Stimulated activated CD4-positive, alpha-beta T cell treated with anti-CD3 and anti-CD28 coated beads, Interleukin-1b, Interleukin-23, amount 100 ng/mL, for 24 hours (primary cell): ENCODE measurements at places on chromosomes 7 and 10.

DNA sequence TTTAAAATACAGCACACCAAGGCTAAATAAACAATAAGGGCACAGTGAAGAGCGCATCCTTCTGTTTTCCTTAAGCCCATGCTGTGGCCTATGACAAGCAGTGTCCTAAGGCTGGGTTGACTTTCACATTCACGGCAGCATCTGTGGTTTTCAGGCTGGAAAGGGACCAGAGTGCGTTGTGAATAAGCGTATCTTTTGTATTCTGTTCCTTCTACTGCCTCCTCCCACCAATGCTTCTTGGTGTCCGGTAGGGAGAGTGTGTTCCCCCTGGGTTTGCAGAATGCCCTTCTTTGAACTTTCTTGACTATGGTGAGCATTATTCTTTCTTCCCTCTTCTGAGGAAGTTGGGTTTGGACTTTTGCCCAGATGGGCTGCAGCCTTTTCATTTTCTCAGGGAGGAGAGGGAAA lies 73.6 kb downstream of the ABCA13 start:
- DNase-seq = no peak

GRCh38 chr7:151735186-151735850 lies 141.6 kb downstream of the PRKAG2 start:
- no peak for DNase-seq

DNA sequence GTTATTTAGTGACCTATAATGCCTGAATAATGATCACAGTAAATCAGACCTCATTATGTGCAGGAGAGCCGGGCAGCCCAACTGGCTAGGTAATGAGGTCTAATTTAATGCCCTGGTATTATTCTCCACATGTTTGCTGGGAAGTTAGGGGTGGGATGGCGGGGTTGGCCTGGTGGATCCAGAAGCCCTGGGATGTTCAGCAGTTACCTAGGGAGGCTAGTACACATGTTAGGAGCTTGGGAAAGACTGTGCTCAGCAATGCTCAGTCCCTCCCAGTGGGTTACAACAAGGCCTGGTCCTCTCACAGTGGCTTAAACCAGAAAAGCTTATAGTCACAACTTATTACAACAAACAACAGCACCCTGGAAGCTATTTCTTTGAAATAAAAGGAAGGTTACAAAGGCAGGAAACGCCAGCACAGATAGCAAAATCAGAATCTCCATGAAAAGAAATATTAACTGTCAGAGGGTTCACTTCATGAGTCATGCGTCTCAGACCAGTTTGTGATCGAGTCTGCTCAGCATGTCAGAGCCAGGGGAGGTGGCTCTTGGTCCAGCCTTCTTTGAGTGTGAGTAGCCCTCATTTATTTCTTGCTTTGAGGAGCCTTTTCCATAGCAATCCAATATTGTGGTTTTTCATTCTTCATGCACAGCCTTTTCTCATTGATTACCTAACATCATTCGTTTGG lies 418.6 kb upstream of the NPVF start:
- no peak for DNase-seq

DNA sequence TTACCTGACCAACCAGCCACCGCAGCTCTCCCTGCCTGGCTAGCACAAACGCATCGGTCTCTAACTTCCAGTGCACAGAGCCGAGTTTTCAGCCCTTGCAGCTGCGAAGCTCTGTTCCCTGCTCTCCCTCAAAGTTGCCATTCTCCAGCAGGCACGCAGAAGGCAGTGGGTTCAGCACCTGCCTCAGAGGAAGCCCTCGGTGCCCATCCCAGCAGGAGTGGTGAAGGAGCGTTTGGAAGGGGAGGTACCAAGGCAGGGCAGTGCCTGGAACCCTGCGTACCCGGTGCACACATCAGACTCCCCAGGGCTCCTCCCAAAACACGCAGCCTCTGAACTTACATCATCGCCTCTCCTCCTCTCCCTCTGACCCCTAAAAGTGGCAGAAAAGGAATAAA lies 1.7 kb upstream of the STK32C start:
- DNase-seq = no peak

DNA sequence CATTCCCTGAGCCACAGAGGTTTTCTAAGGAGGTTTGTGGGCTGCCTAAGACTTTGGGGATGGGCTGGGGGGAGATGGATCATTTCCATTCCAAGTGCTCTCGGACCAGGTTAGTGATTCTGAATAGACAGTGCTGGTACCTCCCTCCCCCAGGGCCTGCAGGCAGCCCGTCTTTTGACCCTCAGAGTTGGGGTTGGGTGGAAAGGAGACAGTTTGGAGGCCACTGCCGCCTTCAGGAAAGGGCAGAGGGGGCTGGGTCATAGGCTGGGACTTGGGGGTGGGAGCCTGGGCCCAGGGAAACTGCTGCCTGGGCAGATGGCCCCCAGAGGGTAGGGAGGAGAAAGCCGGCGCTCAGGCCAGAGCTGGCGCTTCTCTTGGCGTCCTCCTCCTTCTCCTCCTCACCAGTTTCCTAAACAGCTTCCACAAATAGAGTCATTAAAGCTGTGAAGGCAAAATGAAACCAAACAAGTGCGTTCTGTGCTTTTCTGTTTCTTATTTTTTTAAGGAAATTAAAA lies 4.4 kb downstream of the UNC5B start:
- no peak for DNase-seq

DNA sequence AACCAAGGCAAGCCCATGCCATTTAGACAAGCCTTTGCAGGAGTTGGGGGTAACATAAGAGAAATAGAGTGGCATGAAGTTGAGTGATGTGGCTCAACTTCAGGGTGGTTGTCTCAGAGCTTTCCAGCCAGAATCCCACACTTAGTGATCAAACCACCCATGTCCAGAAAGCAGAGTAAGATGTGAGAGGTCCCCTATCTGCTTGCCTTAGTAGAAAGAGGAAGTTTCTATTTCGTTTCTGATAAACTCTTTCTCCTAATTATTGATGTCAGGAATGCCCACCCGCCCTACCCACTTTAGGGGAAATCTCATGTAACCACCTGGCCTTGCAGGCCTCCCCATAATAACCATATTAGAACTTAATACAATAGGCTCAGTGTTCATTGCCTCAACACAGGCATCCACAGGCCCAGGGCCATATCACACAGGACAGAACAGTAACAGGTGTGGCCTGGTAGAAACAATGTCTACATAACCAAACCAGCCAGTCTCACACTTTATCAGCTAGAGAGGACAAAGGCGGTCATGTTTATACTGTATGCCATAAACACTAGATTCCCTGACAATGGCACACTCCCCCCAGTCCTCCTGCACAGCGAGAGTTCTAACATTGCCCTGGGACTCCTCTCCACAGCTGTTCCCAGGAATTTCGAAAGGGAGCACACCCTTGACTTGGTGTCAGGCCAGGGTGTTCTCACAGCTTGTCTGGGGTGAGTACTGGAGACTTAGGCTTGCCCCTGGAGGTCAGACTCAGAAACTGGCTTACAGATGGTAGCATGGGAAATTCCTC lies 364.4 kb downstream of the CXCL12 start:
- no peak for DNase-seq

DNA sequence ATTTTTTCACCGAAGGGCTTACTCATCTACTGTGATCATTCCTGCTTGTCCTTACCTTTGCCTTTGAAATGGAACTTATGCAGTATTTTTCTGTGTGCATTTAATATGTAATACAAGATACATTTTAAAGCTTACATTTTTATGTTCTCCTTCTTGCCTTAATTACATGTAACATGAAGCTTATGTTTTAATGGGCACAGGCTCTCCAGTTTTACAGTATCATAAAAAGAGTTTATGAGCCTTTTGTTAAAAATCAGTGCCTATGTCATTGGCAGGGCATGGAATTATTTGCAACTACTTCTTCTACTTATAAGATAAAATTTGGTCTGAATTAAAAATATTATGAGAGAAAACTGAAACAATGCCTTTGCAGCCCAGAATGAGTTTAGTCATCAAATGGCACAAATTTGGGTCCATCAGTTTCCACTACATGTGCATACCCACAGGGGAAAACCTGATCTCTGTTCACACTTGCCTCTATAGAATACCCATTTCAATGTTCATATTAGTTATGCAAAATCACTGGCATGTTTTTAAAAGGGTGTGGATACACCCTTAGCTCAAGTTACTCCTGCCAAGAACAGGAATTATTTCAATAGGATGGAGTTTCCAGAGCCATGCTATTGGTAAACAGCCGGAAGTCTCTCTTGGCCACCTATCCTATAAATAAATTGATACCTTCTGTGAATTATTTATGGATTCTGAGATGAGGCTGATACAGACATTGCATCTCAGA lies 27.9 kb upstream of the WNT16 start:
- no peak for DNase-seq

- DNase-seq = no peak
Measured at GRCh38 chr7:2985866-2986265, 57.8 kb downstream of the CARD11 start.

GRCh38 chr10:110706690-110707098 lies 62.6 kb downstream of the RBM20 start:
- no peak for DNase-seq

DNA sequence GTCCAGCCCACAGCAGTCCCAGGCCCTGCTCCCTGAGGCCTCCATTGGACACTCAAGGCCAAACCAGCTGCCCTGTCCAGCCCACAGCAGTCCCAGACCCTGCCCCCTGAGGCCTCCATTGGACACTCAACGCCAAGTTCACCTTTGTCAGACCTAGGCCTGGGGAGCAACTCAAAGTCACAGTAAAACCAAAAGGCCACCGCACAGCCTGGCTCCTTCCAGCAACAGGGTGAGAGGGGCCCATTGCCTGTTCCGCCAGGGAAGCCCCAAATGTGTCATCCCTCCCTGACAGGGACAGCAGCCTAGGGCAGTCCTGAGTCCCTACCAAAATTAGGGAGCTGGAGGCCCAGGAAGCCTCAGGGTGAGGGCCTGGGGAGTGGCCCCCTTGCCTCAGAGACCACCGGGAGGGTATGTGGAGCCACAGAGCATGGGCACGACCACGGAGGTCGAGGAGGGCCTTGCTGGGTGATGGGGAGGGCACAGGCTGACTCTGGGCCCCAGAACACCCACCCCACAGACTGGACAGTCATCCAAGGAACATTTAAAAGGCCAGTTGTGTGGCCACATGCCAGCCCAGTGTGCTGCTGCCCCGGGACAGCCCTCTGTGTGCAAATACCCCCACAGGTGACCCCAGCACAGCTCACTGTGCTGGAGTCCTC lies 66.5 kb upstream of the PPP2R2D start:
- no peak for DNase-seq

- no peak for DNase-seq
Measured at GRCh38 chr7:137418841-137419240, 75.3 kb upstream of the PTN start.
